ENCODE measurements at places on chromosomes 1 and 21.

- DNase-seq, result no peak
These were observed 27.4 kb upstream of the TBX15 start for GRCh38 chr1:119015547-119015946.

- no peak for DNase-seq
These were observed 128.5 kb downstream of the DAB1 start for GRCh38 chr1:57295326-57295725.

- no peak for DNase-seq
These were observed 348.5 kb upstream of the VAMP3 start for GRCh38 chr1:7422561-7422960.

DNA sequence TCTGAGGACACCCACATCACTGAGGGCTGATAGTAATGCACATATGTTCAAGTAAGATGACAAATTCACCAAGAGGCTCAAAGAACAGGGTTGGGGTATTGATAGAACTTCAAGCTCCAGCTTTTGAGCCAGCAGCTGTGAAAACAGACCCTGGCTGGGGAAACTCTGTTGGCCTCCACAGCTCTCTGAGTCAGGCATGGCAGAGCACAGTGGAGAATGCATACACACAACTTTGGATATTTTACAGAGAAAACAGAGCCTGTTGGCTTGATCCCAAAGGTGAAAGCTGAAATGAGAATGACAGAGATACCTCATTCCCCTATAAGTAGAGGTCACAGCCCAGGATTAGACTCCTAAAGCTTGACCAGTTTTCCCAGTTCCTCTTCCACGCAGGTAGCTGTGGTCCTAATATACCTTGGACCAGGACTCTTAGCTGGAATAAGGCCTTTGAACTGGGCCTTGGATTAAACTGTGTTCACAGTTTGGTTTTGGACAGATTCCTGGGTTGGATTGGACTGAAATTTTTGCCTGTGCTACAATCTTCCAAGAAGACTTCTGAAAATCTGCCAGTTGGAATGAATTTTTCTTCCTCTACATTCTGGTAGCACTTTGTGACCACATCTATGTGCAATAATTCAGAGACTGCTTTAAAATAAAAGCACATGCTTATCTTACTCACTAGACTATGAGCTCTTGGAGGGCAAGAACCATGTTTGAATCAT lies 101.6 kb upstream of the HMGB4 start:
- DNase-seq, result no peak

DNA sequence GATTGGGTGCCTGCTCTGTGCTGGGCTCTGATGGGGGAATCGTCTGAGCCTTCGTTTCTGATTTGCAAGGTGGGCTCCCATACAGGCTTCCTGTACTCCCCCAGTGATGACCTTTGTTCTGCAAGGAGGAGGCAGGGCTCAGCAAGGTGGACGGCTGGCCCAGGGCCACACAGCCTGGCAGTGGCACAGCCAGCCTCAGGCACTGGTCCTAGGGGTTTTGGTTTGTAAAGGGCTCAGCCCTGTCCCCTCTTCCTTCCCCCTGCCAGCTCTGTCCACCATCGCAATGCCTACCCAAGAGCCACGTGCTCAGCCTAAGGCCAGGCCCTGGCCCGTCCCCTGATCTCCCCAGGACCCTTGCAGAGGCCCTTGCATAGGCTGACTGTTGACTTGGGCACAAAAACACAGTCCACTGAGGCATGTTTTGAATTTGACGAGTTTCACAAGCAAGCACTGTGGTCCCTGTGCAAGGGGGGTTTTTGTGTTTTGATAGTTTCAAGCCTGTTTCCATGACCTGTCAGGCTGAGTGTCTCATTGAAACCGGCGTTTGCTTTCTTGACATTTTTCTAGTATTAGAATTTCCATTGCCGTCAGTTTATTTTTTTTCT lies 39.5 kb upstream of the TNFRSF1B start:
- no peak for DNase-seq

DNA sequence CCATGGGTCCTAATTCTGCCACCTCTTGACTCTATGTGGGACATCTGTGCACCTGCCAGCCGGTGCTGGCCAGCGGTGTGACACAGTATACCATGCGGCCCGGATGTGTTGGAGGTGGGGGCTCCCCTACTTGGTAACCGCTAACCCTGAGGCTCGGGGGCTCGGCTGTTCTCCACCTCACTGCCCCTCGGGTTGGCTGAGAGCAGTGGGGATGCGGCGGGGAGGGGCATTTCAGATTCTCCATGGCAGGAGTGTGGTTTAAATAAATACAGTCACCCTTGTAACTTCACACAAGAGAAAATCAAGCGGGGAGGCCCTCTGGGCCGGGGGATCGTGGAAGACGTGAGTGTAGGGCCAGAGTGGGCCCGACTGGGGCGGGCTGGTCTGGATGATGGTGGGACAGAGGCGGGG lies 11.0 kb downstream of the KRTAP10-1 start:
- no peak for DNase-seq

Data from epithelial cell of prostate (primary cell).